Osteoblast (primary cell): ENCODE measurements at places on chromosomes 4 and X. TPM values are rescaled to one million over a fixed set of nuclear protein-coding genes. Genes with fewer than 3 reads are reported as not detected.
A peak's percentile ranks its signal among the peaks of the same experiment; 100 is the strongest.

- peak; percentile 6 for DNase-seq
Observed at GRCh38 chr4:100362366-100362765, 155.5 kb downstream of the EMCN start.

- DNase-seq, result no peak
Observed at GRCh38 chr4:39124885-39125599, 57.3 kb upstream of the WDR19 start.

- DNase-seq, result no peak
Observed at GRCh38 chr4:158139086-158139485, 33.7 kb downstream of the GASK1B start.

GRCh38 chr4:38673130-38673978, 9.4 kb downstream of the KLF3 start:
- peak; percentile 77 for DNase-seq

- no peak for DNase-seq
Observed at GRCh38 chrX:74511704-74512103, 90.4 kb downstream of the SLC16A2 start.

GRCh38 chr4:188107931-188108843, 1.2 kb downstream of the TRIML2 start:
- DNase-seq, result peak; percentile 96

GRCh38 chrX:24025741-24026403, 1.1 kb downstream of the KLHL15 start:
- peak; percentile 65 for DNase-seq

DNA sequence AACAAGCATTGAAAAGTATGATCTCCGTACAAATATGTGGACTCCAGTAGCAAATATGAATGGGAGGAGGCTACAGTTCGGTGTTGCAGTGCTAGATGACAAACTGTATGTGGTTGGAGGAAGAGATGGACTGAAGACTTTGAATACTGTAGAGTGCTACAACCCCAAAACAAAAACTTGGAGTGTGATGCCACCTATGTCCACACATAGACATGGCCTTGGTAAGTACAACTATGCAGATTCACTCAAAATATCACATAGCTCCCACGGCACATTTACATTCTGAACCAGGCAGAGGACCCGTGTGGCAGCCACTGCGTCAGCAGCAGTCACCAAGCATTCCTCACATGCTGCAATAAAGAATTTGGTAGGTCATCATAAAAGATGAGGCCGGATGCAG, 41.3 kb downstream of the KLHL5 start:
- DNase-seq, result no peak

DNA sequence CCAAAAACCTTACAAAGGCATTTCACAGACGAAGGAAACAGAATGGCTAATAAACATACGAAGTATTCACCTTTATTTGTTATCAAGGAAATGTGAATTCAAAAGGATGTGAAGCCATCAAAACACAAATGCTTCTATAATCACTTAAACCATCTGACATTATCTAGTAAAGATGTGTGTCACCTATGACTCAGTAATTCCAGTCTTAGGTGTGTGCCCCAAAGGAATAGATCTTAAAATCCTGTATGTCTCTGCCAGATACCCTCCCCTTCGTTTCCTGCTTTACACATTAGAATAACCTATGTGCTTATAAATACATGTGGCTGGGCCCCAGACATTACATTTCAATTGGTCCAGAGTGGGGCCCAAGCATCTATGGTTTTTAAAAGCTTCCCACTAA, 41.8 kb upstream of the CEP135 start:
- DNase-seq, result no peak

GRCh38 chr4:148901075-148901705, 459.0 kb upstream of the NR3C2 start:
- no peak for DNase-seq

DNA sequence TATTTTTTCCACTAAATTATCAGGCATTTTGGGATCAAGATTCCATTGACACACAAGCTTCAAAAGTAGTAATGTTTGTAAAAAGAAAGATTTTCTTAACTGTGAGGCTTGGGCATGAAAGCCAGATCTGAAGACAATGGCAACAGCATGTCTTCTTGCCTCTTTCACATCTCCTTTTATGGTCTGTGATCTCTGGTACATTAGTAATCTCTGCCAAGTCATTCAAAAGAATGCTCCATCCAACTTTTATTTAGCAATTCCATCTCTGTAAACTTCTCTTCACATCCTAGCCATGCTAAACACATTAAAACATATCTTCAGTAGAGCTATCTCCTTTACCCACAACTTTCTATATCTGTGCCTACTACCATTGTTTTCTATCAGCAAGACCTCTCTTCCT, 465.4 kb downstream of the FAT4 start:
- no peak for DNase-seq

DNA sequence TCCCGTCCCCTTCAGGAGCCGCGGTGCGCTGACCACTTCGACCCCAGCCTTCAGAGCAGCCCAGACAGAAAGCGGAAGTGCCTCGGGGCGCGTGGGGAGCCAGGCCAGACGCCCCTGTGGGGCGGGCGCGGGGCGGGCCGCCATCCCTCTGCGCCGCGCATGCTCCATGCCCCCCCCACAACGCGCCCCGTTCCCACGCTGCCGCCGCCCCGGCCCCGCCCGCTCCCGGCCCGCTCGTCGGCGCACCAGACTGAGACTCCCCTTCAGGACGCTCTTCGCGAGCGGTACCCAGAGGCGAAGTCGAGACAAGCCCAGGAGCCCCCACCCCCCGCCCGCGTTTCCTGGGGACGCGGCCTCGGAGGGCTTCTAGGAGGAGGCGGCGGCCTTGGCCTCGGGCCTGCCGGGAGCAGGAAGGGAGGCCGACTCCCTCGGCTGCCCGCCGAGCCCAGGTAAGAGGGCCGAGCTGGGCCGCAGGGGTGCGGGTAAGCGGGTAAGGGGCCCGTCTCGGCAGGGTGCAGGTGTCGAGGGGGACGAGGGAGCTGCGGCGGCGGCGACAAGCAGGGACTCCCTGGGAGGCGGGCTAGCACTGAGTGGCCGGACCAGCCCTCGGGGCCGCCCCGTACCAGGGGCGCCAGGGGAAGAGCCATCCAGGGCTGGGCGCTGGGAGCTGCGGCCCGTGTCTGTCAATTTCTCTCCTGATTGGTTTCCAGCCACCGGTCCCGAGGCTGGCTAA, at the start of gene ZFP92:
ZFP92 (plus strand) TSS at position 218 of the 733 bp plus-strand sequence. CDS start 6,851 bp downstream, outside the sequence.
- DNase-seq, result peak; percentile 90

DNA sequence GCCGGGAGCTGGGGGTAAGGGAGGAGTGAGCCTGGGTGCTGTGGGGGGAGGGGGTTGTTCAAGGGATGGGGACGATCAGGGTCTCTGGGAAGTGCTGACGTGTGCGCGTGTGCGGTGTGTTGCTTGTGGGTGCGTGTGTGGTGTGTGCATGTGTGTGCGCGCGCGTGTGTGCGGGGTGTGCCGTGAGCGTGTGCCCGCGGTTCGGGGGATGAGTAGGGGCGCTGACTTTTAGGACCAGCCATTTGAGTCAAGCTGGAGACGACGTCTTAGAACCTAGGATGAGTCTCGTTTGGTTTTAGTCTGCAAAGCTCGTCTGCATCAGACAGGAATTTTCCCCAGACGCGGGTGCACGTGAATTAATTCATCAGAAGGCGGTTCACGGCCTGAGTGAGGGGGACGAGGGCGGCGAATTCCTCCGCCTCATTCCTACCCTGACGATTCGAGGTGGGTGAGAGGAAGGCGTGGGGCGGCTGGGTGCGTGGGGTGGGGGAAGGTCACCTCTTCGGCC, 950 bp upstream of the TMEM271 start:
- peak; percentile 79 for DNase-seq

DNA sequence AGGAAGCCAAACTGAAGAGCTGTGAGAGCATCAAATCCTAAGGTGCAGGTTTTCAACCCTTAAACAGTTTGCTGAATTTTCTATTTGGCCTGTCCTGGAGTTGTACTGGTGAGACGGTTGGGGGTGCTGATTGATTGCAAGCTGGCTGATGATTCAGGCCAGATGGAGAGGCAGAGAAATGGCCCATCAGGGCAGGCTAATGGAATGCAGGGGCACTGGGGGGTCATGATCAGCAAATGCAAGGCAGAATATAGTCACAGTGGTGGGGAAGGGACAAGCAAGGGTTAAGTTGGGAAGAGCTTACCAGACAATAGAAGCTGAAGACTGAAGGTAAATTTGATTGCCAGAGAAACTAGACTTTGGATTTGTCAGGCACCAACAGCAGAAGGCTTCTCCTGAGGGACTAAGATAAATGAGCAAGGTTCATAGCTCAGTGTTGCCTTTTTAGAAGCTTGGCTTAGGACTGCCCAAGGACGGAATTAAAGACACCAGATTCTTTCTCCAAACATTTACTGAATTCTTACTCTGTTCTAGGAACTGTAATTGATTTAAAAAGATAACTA, 4.3 kb upstream of the AADAT start:
- DNase-seq, result no peak

RASL11B gene
- total RNA-seq, result under 0.01 TPM in 1 of 2 replicates, not detected in the other

SSX1 gene
- not detected in 2 replicates for total RNA-seq

COX18 gene
- 25.9 and 29.0 TPM in 2 replicates for total RNA-seq

PWWP3B gene
- not detected in 2 replicates for total RNA-seq

CRMP1 gene
- under 0.01 TPM in 2 replicates for total RNA-seq

ADAMTS3 gene
- 1.2 and 2.2 TPM in 2 replicates for total RNA-seq

GPR173 gene
- 1.8 and 2.2 TPM in 2 replicates for total RNA-seq

NPNT gene
- total RNA-seq, result 0.36 and 0.59 TPM in 2 replicates

GC gene
- total RNA-seq, result not detected in 2 replicates

NSG1 gene
- total RNA-seq, result not detected in 2 replicates

PNMA6F gene
- total RNA-seq, result not detected in 2 replicates

PAGE1 gene
- total RNA-seq, result not detected in 2 replicates

CHRDL1 gene
- total RNA-seq, result 8.0 and 25.9 TPM in 2 replicates

SCML1 gene
- 12.3 and 12.7 TPM in 2 replicates for total RNA-seq

PDE5A gene
- 140 and 157 TPM in 2 replicates for total RNA-seq

RTL9 gene
- total RNA-seq, result 0.59 and 0.72 TPM in 2 replicates

DDX3X gene
- total RNA-seq, result 160 and 203 TPM in 2 replicates
